ENCODE measurements at places on chromosomes 1 and 21. TPM values are rescaled to one million over a fixed set of nuclear protein-coding genes. Genes with fewer than 3 reads are reported as not detected.

ARHGEF2 gene
- 59.3 TPM for total RNA-seq

ITPKB gene
- 18.7 TPM for total RNA-seq

DNA sequence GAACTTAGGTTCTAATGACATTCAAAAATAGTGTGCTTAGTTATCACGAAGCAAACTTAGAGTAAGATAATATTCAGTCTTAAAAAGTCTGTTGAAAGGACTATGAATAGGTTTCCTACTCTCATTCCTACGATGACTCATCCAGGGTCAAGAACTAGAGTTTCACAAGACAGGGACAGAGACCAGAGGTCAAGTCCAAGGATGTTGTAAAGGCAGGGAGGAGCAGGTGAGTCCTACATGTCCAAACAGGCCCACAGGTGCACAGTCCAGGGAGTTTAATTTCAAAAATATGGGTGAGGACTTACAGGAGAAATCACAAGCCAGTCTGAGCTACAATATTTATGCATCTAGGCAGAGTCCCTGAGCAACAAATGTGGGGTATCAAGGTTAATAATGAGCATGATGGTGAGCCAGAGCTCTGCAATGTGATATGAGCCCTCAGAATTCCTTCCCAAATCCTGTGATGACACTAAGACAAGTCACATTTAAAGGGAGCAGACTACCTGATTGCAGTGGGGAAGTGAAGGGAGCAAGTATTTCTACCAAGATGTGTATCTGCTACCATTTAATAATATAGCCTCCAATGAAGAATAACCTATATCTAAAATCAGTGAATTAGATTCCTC is 100.0 kb upstream of the NRIP1 start:
- no peak for DNase-seq

SLC37A1 gene
- 8.3 TPM for total RNA-seq

DNA sequence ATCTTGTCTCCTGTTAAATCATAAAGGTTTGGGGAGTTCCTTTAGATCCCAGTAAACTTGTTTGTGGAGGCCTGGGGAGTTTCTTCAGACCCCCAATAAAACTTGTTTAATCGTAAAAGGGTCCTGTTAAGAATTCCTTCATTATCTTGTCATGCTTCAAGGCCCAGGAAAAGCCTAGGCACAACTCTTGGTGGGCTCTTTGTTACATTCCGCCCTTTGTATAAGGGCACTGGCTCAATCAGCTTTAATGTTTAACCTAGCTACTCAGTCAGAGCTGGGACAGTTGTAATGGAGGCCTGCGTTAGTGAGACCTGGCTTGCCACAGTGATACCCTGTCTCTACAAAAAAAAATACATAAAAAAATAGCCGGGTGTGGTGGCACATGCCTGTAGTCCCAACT is 77.2 kb downstream of the MPZL1 start:
- DNase-seq = no peak

GRCh38 chr1:97461782-97462181 is 459.1 kb downstream of the DPYD start:
- no peak for DNase-seq

ZMYND12 gene
- 0.60 TPM for total RNA-seq

WNT3A gene
- not detected for total RNA-seq

GRCh38 chr1:228029281-228029680 is 22.5 kb downstream of the WNT3A start:
- no peak for DNase-seq

F13B gene
- under 0.01 TPM for total RNA-seq

BEST4 gene
- not detected for total RNA-seq

DNA sequence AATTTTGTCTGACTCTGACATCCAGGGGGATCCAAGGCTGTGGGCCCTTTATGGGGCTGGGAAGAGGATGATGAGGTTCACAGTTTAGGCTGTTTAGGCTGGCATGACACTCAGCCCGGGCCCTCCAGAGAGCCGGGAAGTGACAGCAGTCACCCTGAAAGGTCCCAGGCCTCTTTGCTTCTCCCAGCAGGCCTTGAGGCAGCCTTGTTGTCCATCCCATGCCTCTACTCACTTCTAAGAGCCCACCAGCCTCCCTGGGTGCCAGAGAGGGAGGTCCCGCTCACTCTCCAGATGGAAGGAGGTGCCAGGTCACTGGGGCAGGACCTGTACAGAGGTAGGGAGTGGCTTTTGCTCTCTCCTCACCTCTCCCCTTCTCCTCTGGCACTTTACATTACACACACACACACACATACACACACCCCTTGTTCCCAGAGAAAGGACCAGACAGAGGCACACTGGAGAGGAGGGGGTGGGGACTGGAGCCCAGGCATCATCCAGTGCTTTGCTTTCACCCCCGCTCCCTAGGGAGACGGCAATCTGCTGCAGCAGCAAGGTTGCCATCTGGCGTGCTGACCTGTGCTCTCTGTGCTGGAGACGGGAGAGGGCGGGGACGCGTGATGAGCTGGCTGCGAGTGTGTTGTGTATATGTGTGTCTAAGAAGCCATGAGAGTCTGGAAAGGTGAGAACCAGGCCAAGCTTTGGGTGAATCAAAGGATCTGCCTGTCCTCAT is 4.6 kb downstream of the KLHDC8A start:
- no peak for DNase-seq

MYBPH gene
- not detected for total RNA-seq

ANGPTL3 gene
- total RNA-seq = not detected

Data from lung microvascular endothelial cell (primary cell).